Glomerular endothelial cell (primary cell): ENCODE measurements at places on chromosomes 4 and X. TPM values are rescaled to one million over a fixed set of nuclear protein-coding genes. Genes with fewer than 3 reads are reported as not detected.

DNA sequence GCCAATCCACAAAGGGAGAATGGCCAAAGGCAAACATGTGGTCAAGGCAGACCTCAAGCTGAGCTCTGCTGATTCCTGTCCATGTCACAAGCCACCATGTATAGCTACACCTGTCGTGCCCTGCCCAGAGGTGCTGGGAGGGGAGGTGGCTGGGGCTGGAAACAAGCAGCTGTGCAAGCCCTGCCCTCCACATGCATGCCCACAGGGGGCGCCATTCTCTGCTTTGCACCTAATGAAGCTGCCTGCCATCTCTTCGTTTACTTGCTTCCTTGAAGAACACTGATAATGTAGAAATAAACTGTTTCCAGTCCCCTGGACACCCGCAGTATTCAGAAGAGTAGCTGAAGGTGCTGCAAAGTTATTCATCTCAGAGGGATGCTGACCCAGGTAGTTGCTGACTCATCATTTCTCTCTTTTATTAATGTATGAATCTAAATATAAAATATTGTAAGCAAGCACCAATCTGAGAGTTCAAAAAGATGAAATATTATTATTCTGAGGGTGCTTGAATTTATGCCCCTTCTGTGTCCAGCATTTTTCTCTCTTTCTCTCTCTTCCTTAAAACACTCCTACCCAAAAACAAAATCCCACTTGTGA is 278.6 kb downstream of the ADGRA3 start:
- no peak for DNase-seq

DNA sequence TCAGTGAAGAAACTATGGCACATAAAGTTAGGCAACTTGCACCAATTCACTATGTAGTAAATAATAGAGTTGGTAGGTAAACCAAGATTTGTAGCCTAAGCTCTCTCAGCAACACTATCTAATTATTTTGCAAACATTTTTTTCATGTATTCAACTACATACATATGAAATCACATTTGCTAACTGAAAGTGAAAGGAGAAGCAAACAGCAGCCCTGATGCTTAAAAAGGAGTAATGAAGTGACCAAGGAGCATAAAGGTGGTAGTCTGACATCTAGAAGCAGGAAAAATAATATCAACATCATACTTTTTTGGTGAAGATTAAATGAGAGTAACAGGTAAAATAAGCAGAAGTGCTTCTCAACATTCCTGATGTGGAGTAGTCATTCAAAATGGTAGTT is 603.7 kb downstream of the GRXCR1 start:
- DNase-seq = no peak

DNA sequence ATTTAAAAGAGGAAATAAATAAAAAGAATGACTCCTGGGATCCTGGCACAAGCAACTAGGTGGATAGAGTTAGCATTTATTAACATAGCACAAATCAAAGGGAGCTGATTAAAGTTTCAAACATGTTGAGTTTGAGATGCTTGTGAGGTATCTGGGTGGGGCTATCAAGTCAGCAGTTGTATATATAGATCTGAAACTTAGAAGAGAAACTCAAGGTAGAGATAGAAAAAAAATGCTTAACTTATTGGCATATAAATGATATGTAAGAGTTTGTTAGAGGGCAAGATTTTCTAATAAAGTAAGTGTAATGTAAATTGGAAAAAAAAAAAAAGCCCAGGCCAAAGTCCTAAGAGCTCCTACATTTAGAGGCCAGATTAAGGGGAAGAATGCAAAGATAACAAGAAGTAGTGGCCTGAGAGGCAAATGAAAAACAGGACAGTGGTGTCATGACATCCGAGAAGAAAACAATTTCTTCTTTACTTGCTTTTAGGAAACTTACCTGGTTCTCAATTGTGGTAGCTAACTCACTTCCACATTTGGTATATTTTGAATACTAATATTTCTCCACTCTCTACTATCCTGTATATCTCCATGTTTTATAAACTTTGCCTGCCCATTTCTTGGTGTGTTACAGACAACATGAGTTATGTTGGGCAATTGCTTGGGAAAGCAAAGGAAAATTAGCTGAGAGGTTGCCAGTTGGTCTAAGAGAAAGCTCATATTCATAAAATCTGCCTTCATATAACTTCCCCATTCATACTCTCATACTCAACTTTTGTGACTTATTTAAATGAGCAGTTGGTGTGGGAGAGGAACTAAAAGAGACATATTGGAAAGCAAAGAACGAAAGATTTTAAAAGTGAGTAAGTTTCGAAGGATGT is 169.2 kb downstream of the PARM1 start:
- DNase-seq = no peak

GRCh38 chr4:67749286-67749685 is 4.9 kb downstream of the GNRHR start:
- no peak for DNase-seq

DNA sequence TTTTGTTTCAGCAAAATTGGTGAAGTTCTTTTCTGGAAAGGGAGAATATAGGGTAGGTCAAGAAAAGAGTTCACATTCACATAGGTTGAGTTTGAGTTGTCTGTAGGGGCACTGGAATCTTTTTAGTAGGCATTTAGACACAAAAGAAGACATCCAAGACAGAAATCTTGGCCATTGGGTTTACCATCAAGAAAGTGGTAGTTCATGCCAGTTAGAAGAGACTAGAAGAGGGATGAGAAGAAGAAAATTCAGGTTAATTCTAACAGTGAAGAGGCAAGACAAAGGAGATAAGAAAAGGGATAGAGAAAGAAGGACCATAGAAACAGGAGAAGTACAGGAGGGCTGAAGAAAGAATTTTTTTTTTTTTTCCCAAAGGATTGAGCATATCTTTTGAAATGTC is 39.9 kb downstream of the PAQR3 start:
- DNase-seq = no peak

DNA sequence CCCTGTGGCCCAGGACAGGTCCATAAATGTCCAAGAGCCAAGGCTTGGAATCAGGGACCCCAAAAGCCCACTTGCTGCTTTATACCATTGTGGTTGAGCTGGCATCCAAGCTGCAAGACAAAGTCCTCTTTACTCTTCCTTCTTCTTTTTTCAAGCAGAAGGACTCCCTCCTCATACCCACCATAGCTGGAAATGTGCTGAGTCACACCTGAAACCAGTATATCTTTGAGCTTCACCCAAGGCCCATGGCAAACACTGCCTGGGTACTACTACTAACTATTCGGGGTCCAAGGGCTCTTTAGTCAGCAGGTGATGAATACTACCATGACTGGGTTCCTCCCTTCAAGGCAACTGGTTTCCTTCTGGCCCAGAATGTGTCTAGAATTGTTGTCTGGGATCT is 37.3 kb upstream of the NMU start:
- no peak for DNase-seq

DNA sequence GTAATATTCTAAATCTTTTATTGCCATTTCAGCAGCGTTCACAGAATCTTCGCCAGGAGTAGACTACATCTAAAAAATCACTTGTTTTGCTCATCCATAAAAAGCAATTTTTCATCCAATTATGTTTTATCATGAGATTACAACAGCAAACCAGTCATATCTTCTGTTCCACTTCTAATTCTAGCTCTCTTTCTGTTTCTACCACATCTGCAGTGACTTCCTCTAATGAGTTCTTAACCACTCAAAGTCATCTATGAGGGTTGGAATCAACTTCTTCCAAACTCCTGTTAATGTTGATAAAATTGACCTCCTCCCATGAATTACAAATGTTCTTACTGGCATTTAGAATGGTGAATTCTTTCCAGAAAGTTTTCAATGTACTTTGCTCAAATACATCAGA is 174.4 kb upstream of the BRWD3 start:
- no peak for DNase-seq

DNA sequence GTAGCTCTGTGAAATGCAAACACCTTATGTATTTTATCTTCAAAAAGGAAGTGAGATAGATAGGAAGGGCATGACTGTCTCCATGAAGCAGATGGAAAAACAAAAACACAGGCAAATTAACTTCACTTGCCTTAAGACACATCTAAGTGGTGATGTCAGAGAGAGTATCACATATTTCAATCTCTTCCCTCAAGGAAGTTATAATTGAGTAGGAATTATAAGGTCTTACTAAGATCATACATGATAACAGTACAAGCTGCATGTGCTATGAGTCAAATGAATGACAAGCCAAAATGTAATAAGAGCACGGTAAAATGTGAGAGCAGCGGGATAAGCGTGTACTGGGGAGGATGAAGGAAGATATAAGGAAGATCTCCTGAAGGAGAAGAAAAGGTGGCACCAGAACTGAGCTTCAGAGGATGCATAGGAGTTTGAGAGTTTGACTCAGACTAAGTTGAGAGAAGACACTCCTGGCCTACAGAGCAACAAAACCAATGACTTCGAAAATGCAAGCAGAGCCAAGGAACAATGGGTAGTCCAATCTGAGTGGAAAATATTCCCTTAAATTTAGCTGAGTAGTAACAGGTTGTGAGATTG is 43.3 kb upstream of the GALNT7 start:
- no peak for DNase-seq

The PROM1 gene
- 4.9 and 5.4 TPM in 2 replicates for total RNA-seq

The TMEM154 gene
- 6.7 and 8.6 TPM in 2 replicates for total RNA-seq

The PAPSS1 gene
- 36.1 and 46.3 TPM in 2 replicates for total RNA-seq

The COL4A6 gene
- total RNA-seq = 5.7 and 8.1 TPM in 2 replicates
